Fibroblast of skin of abdomen (primary cell): ENCODE measurements at places on chromosomes 1 and 21.

- peak; percentile 91 for DNase-seq
Measured at GRCh38 chr21:28538987-28539622, 453.6 kb downstream of the LTN1 start.

- no peak for DNase-seq
Measured at GRCh38 chr1:180031664-180032063, 77.1 kb downstream of the CEP350 start.

DNA sequence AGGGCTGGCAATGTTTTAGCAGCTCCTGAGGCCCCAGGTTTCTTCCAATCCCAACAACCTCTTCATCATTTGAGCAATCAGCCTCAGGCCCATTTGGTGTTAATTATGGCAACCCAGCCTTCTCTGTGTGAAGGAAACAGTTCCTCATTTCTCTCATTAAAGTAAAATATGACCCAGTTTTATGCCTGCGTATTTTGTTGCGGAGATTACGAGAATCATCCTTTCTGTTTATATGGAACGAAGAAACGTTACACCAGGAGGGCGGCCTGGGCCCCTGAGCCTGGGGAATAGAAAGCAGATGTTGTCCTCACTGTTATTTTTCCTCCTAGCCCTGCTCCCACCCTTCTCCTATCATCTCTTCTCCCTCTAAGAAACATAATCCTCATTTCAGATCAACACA lies 332.2 kb upstream of the USP24 start:
- peak; percentile 79 for DNase-seq

GRCh38 chr1:15336866-15337265 lies 72.8 kb upstream of the EFHD2 start:
- DNase-seq = no peak

DNA sequence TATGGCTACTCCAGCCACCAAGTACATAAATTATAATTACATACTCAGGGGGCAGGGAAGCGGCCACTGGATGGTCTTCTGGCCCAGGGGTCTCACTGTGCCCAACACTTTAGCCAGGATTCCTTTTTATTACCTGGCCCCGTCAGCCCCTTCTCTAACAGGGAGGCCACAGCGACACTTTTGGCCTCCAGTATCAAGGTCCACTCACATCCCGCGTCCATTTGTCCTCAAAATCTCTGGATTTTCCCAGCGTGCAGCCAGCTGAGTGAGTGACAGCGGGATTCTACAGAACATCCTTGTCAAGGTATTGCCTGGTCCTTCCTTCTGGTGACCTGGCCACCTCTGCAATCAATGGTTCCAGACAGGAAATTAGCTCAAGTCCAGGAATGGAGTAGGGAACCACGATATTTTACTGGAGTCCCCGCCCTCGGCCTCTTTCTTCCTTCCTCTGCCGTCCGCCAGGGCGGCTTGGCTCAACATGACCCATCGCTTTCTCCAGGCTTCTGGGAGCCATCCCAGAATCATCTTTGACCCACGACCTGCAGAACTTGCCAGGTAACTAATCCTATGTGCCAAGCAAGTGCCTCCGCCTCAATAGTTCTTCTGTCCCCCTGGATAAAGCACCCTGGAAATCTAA lies 2.7 kb upstream of the COL6A2 start:
- no peak for DNase-seq

- peak; percentile 69 for DNase-seq
Measured at GRCh38 chr1:164780111-164780812, 221.3 kb downstream of the PBX1 start.

DNA sequence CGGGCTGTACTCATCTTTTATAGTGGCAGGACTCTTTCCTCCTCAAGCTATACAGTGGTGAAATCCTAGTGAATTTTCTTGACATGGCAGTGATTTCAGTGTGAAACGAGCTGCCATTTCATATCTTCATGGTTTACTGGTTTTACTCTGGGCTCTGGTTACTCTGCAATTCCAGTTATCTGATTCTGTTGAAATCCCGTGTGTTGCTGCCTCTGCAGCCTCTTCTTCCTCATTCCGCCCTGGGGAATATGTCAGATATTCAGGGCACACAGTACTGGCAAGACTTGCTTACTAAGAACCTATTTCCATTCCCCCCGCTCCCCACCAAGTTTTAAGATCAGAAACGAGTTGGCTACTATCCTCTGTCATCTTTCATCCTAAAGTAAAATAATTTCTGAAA lies 7.9 kb upstream of the OR2B11 start:
- DNase-seq = no peak

GRCh38 chr1:100611086-100611485 lies 73.1 kb downstream of the GPR88 start:
- DNase-seq = no peak

GRCh38 chr1:34879230-34879629 lies 19.7 kb upstream of the SMIM12 start:
- DNase-seq = no peak

GRCh38 chr1:198290089-198290683 lies 133.4 kb downstream of the NEK7 start:
- DNase-seq = peak; percentile 27

- no peak for DNase-seq
Measured at GRCh38 chr1:34113887-34114286, 51.1 kb downstream of the CSMD2 start.

DNA sequence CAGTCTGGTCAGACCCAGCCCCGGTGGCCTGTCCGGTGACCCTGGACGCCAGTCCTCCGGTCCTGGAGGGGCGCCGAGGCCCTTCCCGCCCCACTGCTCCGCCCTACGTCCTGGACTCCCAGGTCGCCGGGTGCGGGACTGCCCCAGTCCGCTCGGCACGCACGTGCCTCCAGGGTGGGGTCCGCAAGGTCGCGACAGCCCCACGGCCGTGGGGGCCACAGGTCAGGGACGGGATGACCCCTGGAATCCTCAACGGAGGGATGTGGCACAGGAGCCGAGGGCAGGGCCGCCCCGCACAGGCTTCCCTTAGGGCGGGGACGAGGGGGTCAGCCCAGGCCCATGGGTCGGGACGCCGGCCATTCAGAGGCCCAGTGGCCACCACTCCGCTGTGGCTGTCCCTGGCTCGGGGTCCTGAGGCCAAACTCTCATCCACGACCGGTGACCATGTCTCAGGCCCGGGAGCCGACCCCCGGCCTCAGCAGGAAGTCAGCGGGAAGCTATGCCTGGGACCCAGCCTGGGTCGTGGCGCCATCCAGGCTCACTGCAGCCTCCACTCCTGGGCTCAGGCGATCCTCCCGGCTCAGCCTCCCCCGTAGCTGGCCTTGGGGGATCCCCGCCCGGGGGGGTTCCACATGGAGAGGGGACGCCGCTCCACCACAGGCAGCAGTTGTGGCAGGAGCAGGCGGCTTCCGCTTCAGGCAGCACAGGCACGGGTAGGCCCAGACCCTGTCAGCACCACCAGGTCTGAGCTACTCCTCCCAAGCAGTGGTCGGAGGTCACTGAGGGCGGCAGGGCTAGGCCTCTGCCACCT lies 599 bp upstream of the TMEM240 start:
- no peak for DNase-seq

- DNase-seq = no peak
Measured at GRCh38 chr1:17340358-17340757, 31.6 kb upstream of the PADI6 start.

DNA sequence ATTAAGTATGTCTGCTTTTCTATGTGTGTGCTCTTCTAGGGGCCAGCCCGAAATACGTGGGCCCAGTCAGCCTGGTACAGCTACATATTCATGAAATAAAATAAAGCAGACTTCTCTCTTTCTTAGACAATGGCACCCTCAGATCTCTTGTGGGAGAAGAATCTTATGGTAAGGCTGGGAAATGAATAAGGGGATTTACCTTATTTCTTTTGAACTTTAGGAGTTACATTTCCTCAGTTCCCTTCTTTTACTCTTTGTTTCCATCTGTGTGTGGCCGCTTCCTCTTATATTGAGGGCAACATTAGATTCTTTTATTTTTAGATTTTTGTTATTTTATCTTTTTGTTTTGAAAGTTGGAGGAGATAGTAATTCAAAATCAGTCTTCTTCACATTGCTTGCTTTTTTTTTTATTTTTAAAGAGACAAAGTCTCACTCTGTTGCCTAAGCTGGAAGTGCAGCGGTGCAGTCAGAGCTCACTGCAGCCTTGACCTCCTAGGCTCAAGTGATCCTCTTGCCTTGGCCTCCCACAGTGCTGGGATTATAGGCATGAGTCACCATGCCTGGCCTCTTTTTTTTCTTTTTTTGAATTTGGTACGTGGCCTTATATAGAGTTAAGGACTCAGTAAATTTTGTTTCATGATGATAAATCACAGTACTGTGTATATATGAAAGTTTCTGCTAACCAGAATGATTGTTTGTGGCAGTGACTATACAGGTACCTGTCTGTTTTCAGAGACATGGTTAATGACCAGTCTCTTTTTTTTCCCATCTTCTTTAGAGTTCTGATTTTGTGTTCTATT lies 9.1 kb downstream of the LAMC1 start:
- peak; percentile 32 for DNase-seq

DNA sequence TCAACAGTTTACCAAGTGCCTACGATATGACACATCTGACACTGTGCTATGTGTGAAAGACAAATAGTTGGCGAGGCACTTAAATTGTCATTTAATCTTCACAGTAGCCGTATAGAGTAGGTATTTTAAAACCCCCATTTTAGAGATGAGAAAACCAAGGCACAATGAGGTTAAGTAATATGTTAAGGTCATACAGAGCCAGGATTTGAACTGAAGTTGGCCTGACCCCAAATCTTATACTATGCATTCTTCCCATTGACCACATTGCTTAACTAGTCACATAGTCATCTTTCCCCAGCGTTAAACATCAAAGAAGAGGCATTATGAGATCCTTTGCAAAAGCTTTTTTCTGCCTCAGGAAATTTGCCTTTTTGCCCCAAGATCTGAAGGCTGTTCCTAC lies 3.9 kb downstream of the INKA2 start:
- DNase-seq = peak; percentile 60

- DNase-seq = no peak
Measured at GRCh38 chr1:6447818-6448748, 17.9 kb downstream of the TNFRSF25 start.

GRCh38 chr1:34929497-34929852 lies at the start of gene DLGAP3:
Gene DLGAP3, minus strand, starts transcription at chr1:34929650. Its CDS starts 24,267 bp downstream, at chr1:34905383.
- no peak for DNase-seq

GRCh38 chr1:6438047-6438525 lies 13.5 kb downstream of the ESPN start:
- DNase-seq = peak; percentile 29

GRCh38 chr1:158654086-158654485 lies 32.4 kb downstream of the SPTA1 start:
- no peak for DNase-seq

- no peak for DNase-seq
Measured at GRCh38 chr1:119348941-119349340, 19.6 kb upstream of the HAO2 start.
